ENCODE measurements at places on chromosomes 2 and 18. TPM values are rescaled to one million over a fixed set of nuclear protein-coding genes. Genes with fewer than 3 reads are reported as not detected.

DNA sequence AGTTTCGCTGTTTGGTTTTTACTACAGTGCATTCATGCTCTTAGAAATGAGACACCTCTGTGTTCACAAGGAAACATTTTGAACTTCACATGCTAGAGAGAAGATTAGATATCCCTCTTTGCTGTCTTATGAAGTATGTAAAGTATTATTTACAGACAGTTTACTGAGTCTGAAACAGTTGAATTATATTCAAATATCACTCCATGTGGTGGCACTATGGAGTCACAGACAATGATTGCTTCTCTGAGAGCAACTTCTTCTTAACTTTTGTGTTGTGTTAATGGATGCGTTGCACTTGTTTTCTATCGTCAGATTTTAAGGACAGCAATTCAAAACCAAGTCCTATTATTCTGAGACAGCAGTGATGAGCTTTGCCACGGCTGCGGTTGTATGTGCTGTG, 823.6 kb downstream of the GALR1 start:
- H3K36me3 ChIP-seq, result no peaks in the 10 kb centered on the region
- no peak overlapping the region for H3K27ac ChIP-seq
- no peak for DNase-seq

- no peaks in the 10 kb centered on the region for H3K4me1 ChIP-seq
- H3K27ac ChIP-seq, result no peak overlapping the region
- no peak for DNase-seq
- peaks cover 2% of the 10 kb centered on the region for H3K27me3 ChIP-seq
- no peaks in the 10 kb centered on the region for H3K36me3 ChIP-seq
Observed at GRCh38 chr2:59956981-59957380, 596.5 kb downstream of the BCL11A start.

- H3K4me1 ChIP-seq, result no peaks in the 10 kb centered on the region
- DNase-seq, result no peak
- H3K27ac ChIP-seq, result no peak overlapping the region
- no peak overlapping the region for H3K4me3 ChIP-seq
Observed at GRCh38 chr2:100383306-100383705, 34.2 kb downstream of the CHST10 start.

GRCh38 chr2:127305990-127306585, 12.1 kb upstream of the ERCC3 start:
- no peak overlapping the region for H3K27ac ChIP-seq
- H3K27me3 ChIP-seq, result no peaks in the 10 kb centered on the region
- H3K4me3 ChIP-seq, result no peak overlapping the region
- no peak for DNase-seq

- H3K27ac ChIP-seq, result no peak overlapping the region
- peaks cover 4% of the 10 kb centered on the region for H3K36me3 ChIP-seq
- no peak overlapping the region for H3K4me3 ChIP-seq
- DNase-seq, result peak; percentile 80
- peaks cover 21% of the 10 kb centered on the region for H3K4me1 ChIP-seq
- no peaks in the 10 kb centered on the region for H3K27me3 ChIP-seq
Observed at GRCh38 chr2:3490191-3491170, 28.9 kb downstream of the ADI1 start.

DNA sequence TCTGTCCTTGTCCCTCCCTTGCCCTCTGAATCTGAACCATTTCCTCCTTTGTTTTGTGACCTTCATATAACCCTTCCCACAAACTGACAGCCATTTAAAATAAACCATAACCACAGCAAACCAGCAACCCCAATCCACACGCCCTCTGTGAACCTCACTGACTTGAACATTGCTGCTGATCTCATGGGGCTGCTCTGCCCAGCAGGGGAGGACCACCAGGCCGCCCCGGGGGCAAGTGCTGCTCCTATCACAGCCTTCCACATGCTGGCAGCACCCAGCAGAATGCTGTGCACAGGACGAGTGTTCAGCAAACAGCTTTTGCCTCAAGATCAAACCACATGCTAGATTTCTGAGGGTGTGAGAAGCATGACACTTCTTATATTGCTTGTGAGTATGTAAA, 73.9 kb upstream of the UXS1 start:
- DNase-seq, result no peak
- peaks cover 8% of the 10 kb centered on the region for H3K4me1 ChIP-seq
- H3K27ac ChIP-seq, result no peak overlapping the region
- H3K4me3 ChIP-seq, result no peak overlapping the region
- H3K27me3 ChIP-seq, result peaks cover 4% of the 10 kb centered on the region
- H3K36me3 ChIP-seq, result no peaks in the 10 kb centered on the region

DNA sequence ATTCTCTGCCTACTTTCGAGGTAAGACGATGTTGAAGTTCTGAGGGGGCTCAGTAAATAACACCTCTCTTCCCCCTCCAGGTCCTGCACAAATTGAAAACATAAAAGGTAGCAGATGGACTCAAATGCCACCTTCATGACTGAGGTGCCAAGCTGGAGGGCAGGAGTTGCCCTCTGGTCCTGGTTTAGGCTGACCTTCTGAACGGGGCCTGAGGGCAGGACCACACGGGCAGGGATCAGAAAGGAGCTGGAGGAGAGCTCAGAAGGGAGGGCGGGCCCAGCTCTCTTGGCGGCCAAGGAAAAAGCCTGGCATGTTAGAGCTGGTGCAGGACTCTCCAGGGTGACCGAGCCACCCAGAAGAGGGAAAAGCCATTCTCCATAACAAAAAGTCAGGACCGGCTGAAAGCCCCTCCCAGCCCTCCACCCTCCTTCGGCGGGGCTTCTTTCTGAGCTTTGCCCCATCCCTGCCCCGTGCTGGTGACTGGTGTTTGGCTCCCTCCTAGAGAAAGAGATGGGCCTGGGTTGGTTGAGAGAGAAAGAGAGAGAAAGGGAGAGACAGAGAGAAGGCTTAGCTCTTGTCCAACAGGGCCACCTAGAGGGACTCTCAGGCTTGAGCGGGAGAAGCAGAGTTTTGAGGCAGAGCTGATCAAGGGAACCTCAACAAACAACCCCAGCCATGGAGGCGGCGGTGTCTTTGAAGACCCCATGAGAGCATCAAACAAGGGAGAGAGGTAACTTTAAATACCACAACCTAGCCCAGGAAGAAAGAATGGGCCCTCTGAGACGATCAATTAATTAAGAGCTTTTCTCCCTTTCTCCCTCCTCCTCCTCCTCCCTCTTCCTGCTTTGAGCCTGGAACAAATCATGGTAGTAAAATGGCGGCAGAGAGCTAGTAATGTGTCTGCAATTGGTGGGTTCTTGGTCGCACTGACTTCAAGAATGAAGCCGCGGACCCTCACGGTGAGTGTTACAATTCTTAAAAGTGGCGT, 50.8 kb downstream of the WIPF1 start:
- no peak overlapping the region for H3K27ac ChIP-seq
- DNase-seq, result no peak
- H3K4me3 ChIP-seq, result no peak overlapping the region
- no peaks in the 10 kb centered on the region for H3K27me3 ChIP-seq
- no peaks in the 10 kb centered on the region for H3K36me3 ChIP-seq
- H3K4me1 ChIP-seq, result no peaks in the 10 kb centered on the region

GRCh38 chr2:234425639-234426603, 71.0 kb downstream of the ARL4C start:
- no peak for DNase-seq
- no peak overlapping the region for H3K27ac ChIP-seq
- H3K4me1 ChIP-seq, result peaks cover 69% of the 10 kb centered on the region
- H3K36me3 ChIP-seq, result no peaks in the 10 kb centered on the region

The OSBPL6 gene
- total RNA-seq, result 6.5 TPM

The TUBA3E gene
- total RNA-seq, result not detected

GRCh38 chr2:190853531-190854383, 26.9 kb upstream of the GLS start:
- peak overlapping the region; percentile 24 for H3K27ac ChIP-seq
- peaks cover 53% of the 10 kb centered on the region for H3K4me1 ChIP-seq
- H3K36me3 ChIP-seq, result no peaks in the 10 kb centered on the region

The PIKFYVE gene
- total RNA-seq, result 24.7 TPM

DNA sequence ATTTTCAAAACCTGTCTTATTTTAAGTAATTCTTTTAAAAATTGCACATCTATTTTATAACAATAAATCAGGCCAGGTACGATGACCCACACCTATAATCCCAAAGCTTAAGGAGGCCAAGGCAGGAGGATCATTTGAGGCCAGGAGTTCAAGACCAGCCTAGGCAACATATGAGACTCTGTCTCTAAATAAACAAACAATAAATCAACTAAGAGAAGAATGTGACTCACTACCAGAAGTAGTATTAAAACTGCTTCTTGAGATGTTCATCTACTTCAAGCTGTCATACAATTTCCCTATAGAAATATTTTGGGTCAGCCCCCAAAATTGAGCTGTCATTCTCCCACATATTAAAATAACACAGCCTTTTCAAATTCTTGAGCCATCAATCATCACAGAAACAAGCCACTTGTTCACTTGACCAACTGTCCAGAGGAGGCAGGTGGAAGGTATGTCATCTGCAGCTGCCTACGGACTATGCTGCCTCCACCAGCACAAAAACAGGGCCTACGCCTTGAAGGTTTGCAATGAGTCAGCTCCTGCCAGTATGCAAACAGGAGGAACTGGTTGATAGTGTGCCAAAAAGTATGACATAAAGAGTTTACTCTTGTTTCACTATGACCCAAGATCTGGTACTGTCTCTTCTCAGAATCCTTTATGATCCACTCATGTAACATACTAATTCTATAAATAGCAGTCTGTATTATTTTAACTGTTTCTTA, 33.6 kb downstream of the KIDINS220 start:
- H3K4me3 ChIP-seq, result no peak overlapping the region
- peak overlapping the region; percentile 68 for H3K27ac ChIP-seq
- DNase-seq, result no peak
- H3K4me1 ChIP-seq, result peaks cover 23% of the 10 kb centered on the region

The CPLX4 gene
- not detected for total RNA-seq

The GAREM2 gene
- total RNA-seq, result 6.5 TPM

GRCh38 chr2:181459621-181460021, 2.4 kb downstream of the ITGA4 start:
- peak overlapping the region; percentile 30 for H3K27ac ChIP-seq
- no peak for DNase-seq
- H3K4me1 ChIP-seq, result peaks cover 32% of the 10 kb centered on the region
- no peaks in the 10 kb centered on the region for H3K36me3 ChIP-seq
- no peaks in the 10 kb centered on the region for H3K27me3 ChIP-seq
- H3K4me3 ChIP-seq, result peak overlapping the region; percentile 20

The CRYBA2 gene
- not detected for total RNA-seq

DNA sequence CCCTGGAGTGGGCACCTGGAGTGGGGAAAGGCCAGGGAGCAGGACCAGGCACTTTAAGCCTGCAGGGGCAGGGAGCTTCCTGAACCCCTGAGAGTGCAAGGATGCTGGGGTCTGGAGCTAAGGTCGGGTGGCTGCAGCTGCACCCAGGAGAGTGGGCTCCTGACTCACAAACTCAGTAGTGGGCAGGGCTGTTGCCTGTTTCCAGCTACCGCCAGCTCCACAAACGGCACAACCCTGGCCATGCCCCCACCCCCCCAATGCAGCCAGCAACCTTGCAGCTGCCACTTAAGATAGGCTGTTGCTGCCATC, 688.8 kb downstream of the NYAP2 start:
- no peaks in the 10 kb centered on the region for H3K27me3 ChIP-seq
- H3K27ac ChIP-seq, result no peak overlapping the region
- no peak overlapping the region for H3K4me3 ChIP-seq
- H3K36me3 ChIP-seq, result peaks cover 3% of the 10 kb centered on the region
- H3K4me1 ChIP-seq, result no peaks in the 10 kb centered on the region
- DNase-seq, result no peak

- DNase-seq, result no peak
- H3K36me3 ChIP-seq, result no peaks in the 10 kb centered on the region
- H3K4me3 ChIP-seq, result no peak overlapping the region
- H3K27ac ChIP-seq, result peak overlapping the region; percentile 82
- H3K27me3 ChIP-seq, result no peaks in the 10 kb centered on the region
Observed at GRCh38 chr18:10017043-10017442, 103.2 kb downstream of the VAPA start.

DNA sequence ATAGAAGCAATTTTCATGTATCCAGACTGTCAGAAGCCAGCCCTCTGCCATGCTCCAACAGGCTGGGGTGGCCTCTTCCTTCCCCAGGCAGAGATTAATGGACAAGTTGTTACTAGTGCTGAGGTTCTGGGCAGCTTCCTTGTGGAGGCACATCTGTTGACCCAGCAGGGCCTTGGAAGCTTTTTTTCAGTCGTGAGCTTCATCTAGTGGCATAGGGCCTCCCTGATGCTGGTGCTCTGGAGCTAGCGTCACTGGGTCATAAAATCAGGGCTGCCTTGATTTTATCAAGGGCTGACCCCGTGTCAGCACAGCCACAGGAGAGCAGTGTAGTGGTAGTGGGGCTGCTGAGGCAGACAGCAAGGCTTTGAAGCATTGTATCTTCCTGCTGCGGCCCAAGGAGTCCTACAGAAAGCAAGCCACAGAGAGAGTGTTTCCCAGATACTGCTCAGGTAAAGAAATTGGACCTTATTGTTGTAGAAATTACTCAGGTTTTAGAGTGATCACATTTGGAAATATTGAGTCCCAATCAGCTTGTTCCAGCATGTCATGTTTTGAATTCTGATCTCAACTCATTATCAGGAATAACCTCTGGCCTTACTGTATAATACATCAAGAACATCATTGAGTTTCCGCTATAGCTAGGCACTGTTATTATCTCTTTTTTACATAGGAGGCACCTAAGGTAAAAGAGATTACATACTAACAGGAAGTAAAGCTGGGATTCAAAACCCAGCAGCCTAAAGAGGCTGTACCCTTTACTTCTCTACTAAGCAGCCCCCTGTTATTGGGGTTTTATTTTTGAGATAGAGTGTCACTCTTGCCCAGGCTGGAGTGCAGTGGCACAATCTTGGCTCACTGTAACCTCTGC, 92.3 kb upstream of the ALPP start:
- peaks cover 6% of the 10 kb centered on the region for H3K36me3 ChIP-seq
- H3K4me1 ChIP-seq, result peaks cover 10% of the 10 kb centered on the region
- no peak overlapping the region for H3K4me3 ChIP-seq
- no peaks in the 10 kb centered on the region for H3K27me3 ChIP-seq

GRCh38 chr2:56232912-56233311, 49.1 kb downstream of the CCDC85A start:
- H3K27ac ChIP-seq, result no peak overlapping the region
- no peak overlapping the region for H3K4me3 ChIP-seq
- DNase-seq, result no peak
- no peaks in the 10 kb centered on the region for H3K36me3 ChIP-seq

The SATB2 gene
- total RNA-seq, result 11.6 TPM

DNA sequence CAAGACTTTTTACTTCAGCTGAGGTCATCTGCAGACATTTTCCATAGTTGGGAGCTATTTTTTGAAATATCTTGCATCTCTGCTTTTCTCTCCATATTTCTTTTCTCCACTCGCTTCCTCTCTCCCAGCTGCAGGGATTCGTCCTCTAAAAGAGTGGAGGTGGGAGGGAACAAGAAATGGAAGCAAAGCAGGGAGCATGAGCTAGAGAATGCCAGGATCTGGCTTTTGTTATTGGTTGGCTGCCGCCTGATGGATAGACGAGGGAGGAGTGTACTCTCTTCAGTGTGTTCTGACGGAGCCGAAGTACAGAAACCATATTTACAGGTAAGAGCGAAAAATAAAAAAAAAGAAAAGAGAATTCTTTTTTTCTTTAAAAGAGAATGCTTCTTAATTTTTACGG, at the start of gene CSRNP3:
Gene CSRNP3, plus strand, starts transcription at position 282 of the 400 bp plus-strand sequence. CDS start 125,368 bp downstream, outside the sequence.
- H3K27ac ChIP-seq, result peak within 1 kb of the TSS; percentile 76
- H3K4me3 ChIP-seq, result peak within 1 kb of the TSS; percentile 79
- peaks cover 21% of the 10 kb centered on the region for H3K4me1 ChIP-seq
- DNase-seq, result no peak

Measured in chondrocyte (in vitro differentiated cells).